CD4-positive, alpha-beta T cell treated with Interleukin-12 subunit alpha and Interleukin-12 subunit beta, for 1 hour (primary cell): ENCODE measurements at places on chromosomes 3 and 15.

- DNase-seq: no peak
These were observed 15.0 kb downstream of the SCG5 start for GRCh38 chr15:32656496-32656895.

GRCh38 chr3:136954980-136955780 is 2.6 kb upstream of the IL20RB start:
- DNase-seq: no peak

GRCh38 chr3:64856106-64856505 is 168.3 kb upstream of the ADAMTS9 start:
- DNase-seq: no peak

DNA sequence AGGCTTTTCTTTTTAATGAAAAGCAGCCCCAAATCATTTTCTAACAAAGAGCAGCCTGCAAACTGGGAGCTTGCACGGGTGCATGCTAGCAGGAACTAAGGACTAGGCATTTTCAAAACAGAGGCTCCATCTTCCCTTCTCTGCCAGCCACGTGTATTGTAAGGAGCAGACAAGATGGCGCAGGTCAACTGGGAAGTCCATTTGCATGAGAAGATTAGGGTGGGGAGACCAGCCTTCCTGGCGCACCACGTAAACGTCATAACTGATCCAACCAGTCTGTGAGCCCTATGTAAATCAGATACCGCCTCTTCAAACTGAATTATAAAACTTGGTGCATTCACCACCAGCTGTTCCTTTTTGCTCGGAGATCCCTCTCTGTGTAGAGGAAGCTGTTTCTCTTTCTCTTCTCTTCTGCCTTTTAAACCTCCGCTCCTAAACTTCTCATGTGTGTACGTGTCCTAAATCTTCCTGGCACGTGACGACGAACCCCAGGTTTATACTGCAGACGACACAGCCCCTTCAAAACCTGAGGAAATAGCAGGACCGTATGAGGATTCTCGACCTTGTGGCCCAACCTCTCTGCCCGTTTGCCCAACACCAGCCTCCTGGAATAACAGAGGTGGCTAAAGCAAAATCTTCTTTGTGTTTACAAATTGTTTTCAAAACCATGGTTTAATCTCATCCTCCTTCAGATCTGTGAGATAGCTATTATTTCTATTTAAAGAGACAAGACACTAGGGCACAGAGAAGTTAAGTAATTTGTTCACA is 26.4 kb upstream of the SLC30A4 start:
- DNase-seq: no peak

DNA sequence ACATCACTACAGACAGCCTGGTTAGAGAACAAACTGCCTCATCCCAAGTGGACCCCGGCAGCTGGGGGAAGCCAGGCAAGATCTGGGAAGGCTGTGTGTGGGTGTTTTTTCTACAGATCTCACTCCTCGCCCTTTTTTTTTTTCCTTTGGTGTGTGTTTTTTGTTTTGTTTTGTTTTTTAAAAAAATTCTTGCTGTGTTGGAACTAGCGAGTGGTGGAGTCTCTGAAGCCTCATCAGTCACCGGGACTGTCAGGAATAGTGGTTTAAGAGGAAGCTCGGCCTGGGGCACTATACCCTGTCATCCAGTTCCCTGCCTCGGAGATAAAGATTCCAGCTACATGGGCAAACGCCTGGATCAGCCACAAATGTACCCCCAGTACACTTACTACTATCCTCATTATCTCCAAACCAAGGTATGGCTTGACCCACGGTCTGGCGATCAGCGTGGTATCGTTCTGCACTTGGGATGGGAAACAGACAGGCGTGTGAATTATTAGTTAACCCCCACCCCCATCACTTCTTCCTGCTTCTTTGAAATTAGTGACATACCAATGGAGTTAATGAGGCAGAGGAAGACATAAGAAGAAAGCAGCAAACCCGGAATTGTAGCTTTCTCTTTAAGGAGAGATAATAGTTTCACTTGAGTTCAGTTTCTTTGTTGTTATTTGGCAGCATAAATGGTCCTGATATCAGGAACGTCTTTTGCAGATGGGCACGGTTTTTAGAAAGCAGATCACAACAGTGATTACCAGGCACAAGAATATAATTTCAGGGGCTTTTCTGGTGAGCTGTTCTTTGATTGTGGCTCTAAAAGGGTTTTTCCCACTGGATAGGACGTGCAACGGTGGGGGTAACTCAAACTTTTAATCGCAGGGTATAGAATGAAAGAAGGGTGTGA is 722 bp downstream of the RBMS3 start:
- DNase-seq: peak; percentile 1

DNA sequence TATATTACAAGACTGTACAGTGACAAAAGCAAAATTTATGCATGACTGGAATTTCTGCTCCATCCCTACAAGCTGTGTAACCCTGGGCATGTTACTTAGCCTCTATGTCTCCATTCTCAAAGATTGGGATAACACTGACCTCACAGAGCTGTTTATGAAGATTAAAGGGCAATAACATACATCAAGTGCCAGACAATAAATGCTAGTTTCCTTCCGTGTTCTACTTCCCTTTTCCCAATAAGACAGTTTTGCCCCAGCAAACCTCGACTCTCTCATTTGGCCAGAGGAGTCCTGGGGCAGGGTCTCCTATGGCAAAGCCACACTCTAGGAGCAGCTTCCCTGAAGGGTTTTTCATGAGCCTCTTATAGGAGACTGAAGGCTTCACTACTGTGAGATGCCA is 7.5 kb downstream of the HEXA start:
- no peak for DNase-seq
